ENCODE measurements at places on chromosomes 11 and 22.

DNA sequence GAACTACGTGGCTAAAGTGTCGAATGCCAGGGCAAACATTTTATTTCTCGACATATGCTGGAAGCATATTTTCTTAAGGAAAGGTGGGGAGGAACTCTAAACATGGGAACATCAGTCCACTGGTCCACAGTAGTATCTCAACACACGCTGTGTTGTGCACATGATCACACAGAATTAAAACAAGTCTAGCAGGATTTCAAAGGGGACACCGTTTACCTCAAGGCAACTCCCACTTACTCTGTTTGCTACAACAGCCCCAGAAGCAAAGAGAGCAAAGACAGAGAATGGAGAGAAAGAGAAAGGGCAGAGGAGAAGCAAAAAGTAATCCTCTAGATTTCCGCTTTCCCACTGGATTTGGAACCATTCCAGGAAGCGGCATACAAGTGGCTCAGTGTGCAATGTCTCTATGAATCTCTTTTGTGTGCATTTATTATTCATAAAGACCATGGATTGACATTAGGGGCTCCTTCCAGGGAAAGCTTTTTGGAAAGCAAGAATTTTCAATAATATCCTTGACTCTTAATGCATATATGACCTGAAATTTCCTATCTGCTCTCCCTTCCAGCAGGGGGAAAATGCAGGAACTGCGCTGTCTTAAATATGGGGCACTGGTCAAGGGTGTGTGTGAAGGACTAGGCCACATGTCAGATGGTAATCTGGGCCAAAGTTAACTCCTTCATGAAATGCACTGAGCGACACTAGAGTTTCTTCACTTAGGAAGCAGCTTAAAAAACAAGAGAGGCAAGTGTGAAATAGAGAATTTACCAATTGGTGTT, 34.8 kb upstream of the CCDC34 start:
- no peak for DNase-seq

DNA sequence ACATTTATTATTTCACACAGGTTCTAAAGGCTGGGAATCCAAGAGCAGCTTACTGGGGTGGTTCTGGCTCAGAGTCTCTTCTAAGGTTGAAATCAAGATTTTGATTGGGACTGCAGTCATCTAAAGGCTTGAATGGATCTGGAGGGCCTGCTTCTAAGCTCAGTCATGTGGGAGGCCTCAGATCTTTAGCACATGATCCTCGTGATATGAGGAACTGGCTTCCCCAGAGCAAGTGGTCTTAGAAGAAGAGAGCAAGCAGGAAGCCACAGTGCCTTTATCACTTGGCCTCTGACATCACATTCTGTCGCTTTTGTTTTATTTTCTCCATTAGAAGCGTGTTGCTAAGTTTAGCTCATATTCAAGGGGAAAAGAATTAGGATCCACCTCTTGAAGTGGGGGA, 88.9 kb downstream of the ARFGAP2 start:
- DNase-seq: no peak

- DNase-seq: peak; percentile 91
Observed at GRCh38 chr11:111938687-111939160, 1.6 kb downstream of the DIXDC1 start.

- no peak for DNase-seq
Observed at GRCh38 chr11:42170601-42171000, 711.1 kb upstream of the LRRC4C start.

- DNase-seq: no peak
Observed at GRCh38 chr11:69808667-69809086, 10.5 kb downstream of the FGF3 start.

GRCh38 chr11:353179-353873, 16.0 kb upstream of the B4GALNT4 start:
- no peak for DNase-seq

GRCh38 chr11:30631148-30631547, 45.0 kb upstream of the MPPED2 start:
- DNase-seq: no peak

Measured in cerebellar nuclear complex (tissue), 1 donor.